NCI-H187 treated with DMSO at 0.1 percent for 48 hours (cell line): ENCODE measurements at places on chromosomes 1 and 21.

GRCh38 chr1:22814176-22815042 lies 103.8 kb downstream of the EPHB2 start:
- DNase-seq, result no peak

- peak; percentile 93 for DNase-seq
These were observed 207.4 kb upstream of the RUNX1 start for GRCh38 chr21:35256468-35256988.

DNA sequence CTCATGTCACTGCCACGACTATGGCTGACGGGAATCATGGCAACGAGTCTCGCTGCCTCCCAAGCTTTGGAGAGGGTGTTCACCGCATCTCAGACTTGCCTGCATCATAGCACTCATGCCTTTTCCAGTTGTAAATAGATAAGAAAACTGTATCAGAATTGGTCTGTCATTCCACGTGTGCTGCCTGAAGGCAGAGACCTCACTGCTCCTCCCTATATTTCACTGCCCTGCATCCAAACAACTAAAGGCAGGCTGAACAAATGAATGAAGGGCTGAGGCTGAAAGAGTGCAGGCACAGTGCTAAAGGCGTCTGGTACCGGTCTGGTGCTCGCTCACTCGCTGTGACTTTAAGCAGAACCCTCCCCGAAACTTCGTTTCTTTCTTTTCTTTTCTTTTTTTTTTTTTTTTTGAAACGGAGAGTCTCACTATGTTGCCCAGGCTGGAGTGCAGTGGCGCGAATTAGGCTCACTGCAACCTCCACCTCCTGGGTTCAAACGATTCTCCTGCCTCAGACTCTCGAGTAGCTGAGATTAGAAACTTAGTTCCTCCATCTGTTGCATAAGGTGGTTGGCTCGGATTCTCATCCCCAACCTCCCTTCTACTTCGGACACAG lies 542 bp downstream of the EIF2B3 start:
- no peak for DNase-seq

GRCh38 chr1:229298420-229298819 lies 27.5 kb downstream of the RAB4A start:
- no peak for DNase-seq

- no peak for DNase-seq
These were observed 80.6 kb upstream of the SLFNL1 start for GRCh38 chr1:41101950-41102607.

DNA sequence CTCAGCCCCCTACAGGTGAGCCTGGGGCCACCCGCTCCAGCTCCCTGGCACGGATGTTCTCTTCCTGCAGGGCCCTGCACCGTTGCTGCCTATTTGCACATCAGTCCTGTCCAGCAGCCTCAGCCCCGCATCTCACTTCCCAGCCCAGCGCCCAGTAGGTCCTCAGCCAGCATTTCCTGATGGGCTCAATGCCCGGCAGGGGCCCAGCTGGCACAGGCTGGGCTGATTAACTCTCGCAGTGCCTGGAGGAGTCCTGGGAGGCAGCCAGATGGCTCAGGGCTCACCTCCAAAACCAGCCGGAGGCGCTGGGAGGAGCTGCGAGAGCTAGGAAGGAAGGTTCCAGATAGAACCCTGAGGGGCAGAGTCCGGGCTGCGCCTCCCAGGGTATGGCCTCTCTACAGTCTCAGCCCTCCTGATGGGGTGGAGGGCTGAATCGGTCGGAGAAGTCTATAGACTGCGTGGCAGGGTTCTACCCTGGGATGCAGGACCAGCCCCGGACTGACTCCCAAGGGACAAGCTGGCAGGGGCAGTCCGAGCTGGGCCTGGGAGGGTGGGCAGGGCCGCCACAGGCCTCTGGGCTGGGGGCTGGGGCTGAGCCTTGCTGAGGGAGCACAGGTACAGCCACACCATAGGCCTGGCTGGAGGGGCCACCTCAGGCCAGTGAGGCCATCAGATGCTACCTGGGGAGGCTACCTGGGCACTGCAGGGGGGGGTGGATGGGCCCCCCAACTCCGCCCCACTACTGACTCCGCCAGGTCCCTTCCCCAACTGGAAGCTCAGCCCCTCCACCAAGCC lies 19.2 kb upstream of the CLSTN1 start:
- DNase-seq, result no peak

DNA sequence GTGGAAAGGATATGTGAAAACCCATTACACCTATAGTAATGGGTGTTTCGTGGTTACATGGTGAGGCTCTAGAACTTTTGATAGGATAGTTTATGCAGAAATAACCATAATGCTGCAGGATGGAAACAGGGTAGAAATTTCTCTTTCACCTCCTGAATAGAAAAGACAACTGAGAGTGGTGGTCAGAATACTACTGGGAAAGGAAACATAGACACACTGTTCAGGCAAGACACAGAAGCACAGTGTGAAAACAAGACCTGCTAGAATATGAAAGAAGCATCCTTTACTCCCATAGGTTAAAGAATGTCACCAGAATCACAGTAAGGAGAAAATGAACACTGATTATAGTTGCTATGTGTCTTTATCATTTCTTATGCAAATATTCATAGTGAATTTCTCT lies 496.6 kb downstream of the DPYD start:
- DNase-seq, result no peak

DNA sequence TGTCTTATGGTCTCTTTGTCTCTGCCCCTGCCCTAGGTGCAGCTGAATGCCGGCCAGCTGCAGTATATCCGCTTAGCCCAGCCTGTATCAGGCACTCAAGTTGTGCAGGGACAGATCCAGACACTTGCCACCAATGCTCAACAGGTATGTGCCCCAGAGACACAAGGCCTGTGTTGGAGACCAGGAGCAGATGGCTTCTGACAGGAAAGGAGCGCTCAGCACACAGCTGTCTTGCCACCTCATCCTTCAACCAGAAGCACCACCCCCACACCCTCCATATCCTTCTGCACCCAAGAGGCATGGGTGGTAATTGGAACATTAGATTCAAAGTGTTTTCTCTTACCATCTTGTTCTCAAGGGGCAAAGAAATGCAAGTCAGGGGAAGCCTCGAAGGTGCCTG lies 17.0 kb upstream of the KCNQ4 start:
- no peak for DNase-seq

DNA sequence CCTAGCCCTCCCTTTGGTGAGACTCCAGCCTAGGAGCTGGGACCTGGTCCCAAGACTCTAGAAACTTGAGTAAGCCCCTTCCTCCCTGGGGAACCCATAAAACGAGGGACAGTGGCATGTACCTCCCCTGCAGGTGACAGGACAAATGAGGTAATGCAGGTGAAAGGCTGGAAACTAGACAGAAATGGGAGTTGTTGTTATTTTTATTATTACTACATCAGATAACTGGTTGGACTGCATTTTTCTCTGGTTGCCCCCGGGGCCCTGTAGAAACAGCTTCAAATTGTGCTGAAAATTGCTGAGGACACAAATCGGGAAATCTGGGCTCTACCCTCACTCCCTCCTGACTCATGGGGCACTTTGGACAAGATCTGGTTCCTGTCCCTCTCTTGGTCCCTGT lies 132.3 kb upstream of the WNT4 start:
- DNase-seq, result no peak

- DNase-seq, result no peak
These were observed 5.5 kb downstream of the LAPTM5 start for GRCh38 chr1:30751830-30752650.

- DNase-seq, result no peak
These were observed 135.7 kb upstream of the PROX1 start for GRCh38 chr1:213852107-213852506.
